ENCODE measurements at places on chromosomes 7 and 10.

DNA sequence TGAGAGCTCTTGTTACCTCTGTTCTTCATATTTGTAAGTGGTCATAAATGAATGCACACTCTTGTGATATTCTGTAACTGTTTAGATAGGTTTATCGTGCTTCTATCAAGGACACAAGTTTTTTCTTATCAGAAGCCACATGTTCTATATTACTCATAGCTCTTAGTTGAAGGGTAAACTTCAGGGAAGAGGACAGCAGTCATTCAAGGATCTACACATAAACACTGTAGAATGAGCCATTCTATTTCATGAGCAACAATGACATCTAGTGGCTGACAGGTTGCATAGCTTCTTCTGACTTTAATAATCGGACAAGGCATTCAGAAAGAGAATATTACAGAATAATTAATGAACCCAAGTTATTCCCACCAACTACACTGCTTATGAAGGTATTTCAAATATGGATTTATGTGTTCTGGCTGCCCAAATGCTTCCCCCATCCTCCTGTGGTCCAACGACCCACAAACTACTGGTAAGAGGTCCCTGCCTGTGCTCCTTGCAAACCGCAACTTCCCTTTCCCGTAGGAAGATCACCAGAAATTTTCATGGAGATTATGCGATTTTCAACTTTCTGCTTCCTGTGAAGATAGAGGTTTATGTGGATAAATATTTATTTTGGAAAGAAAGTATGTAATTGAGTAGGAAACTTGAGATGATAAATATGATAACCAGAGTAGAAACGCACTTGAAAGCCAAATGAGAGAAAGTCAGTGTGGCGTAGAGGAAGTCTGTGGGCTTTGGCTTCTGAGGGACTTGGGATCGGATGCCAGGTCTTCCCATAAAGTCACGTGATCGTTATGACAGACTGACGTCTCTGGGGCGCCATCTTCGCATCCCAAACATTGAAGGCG lies 16.8 kb upstream of the ABCB5 start:
- peak; percentile 27 for DNase-seq

DNA sequence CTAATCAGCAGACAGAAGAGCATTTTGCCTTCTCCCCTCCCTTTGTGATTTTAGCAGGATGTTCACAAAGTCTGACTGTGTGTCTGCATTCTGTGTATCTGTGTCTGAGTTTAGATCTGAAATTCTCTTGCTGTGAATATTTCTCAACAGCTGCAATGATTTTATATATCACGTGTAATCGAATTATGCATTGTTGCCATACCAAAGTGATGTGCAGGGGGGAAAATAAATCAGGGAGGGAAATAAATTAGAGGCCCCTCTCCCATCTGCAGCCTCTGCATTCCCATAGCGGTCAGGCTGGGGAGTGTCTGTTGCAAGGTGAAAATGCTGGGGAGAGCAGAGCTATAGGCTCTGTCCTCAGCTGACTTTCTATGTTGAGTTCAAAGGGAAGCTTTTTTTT lies 209.0 kb downstream of the LRMDA start:
- no peak for DNase-seq

GRCh38 chr10:124614003-124614659 lies 130.0 kb downstream of the FAM53B start:
- DNase-seq = no peak

GRCh38 chr10:86941991-86942421 lies 15.4 kb downstream of the MMRN2 start:
- no peak for DNase-seq

- DNase-seq = no peak
Observed at GRCh38 chr10:44102726-44103255, 282.1 kb downstream of the CXCL12 start.

DNA sequence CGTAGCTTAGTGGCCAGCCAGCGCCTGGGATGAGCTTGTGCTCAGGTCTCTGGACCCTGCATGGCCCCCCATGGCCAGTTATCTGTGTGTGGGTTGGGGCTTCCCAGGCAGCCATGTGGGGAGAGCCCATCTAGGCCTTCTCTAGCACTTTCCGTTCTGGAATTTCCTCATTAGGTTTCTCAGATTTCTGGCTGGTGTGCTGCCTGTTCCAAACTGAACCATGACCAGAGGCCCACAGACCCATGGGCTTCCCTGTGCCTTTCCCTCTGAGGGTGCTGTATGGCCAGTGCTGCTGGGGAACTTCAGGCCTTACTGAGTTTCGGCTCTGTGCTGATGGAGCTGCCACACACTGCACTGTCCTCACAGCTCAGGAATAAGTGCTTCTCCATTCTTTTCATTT lies 50.2 kb downstream of the SHH start:
- no peak for DNase-seq

- DNase-seq = no peak
Observed at GRCh38 chr10:71217266-71218045, 5.1 kb downstream of the UNC5B start.

GRCh38 chr10:129511758-129512157 lies 44.7 kb downstream of the MGMT start:
- DNase-seq = no peak

GRCh38 chr10:86723009-86723408 lies 33.4 kb upstream of the BMPR1A start:
- no peak for DNase-seq

DNA sequence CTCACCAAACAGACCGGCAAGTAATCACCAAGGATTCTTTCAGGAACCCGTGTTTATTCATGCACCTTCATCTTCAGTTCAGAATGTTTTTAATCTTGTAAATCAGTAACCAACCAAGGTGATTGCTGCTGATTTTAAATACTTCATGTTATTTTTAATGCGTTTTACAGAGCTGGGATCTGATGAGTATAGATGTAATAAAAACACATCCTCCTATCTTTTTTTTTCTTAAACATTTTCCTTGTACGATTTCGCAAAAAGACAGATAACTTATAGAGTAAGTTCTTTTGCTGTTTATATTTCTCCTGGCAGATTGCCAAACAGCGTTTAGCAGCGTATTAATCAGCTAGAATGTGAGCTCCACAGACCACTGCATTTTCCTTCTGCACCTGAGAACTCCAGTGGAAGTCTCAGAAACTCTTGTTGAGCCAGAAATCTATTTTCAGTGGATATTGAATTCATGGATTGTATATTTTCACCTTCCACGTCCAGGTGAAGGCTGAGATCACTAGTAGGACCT lies 397.8 kb upstream of the NRP1 start:
- no peak for DNase-seq

All from HuH-7.5 (cell line).